ENCODE measurements at places on chromosomes 12 and 14.

DNA sequence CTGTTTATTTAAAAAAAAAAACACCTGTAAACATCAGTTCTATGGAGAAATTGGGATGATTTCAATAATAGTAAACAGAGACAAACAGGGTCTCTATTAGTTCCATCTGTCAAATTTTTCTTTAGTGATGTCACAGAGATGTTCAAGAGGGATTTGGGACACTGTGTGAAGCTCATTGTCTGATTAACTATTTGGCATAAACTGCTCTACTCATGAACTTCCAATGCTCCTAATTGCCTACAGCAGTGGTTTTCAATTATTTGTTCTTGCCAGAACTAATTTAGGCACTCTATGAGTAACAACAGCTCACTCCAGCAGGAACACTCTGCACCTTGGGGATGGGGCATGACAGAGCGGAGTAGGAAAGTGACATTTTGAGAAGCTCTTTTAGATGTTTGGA is 250.1 kb upstream of the PRKD1 start:
- no peak for DNase-seq

- no peak for DNase-seq
Measured at GRCh38 chr12:6768990-6769389, 2.8 kb downstream of the PTMS start.

GRCh38 chr14:72793156-72793939 is 100.6 kb downstream of the DPF3 start:
- no peak for DNase-seq

DNA sequence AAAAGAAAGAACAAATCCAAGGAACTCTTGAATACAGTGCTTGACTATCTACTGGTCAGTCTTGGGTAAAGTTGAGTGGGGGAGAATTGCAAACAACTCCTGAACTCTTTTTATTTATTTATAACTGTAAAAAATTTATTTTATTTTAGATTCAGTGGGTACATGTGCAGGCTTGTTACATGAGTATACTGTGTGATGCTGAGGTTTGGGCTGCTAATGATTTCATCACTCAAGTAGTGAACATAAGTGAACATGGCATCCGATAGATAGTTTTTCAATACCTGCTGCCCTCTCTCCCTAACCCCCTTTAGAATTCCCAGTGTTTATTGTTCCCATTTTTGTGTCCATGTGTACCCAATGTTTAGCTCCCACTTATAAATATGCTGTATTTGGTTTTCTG is 3.2 kb upstream of the GSG1 start:
- no peak for DNase-seq

- no peak for DNase-seq
Measured at GRCh38 chr12:130828895-130829294, 10.2 kb downstream of the STX2 start.

DNA sequence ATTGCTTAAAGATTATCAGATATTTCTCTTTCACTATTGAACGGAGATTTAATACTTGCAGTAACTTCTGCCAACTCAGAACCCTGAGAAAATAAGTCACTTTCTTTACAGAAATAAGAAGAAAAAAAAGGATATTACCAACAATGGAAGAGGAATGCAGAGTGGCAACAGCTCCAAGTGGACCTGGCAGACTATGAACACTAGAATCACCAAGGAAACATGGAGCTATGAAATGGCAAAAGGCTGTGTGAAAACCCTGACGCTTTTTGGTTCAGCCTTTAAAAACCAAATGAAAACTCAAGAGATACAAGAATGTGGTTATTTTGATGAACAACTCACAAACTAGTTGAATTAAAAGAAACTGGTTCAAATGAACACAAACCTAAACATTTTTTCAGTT is 17.7 kb downstream of the DTD2 start:
- DNase-seq = no peak

GRCh38 chr14:104220215-104221070 is 82.1 kb downstream of the KIF26A start:
- no peak for DNase-seq

DNA sequence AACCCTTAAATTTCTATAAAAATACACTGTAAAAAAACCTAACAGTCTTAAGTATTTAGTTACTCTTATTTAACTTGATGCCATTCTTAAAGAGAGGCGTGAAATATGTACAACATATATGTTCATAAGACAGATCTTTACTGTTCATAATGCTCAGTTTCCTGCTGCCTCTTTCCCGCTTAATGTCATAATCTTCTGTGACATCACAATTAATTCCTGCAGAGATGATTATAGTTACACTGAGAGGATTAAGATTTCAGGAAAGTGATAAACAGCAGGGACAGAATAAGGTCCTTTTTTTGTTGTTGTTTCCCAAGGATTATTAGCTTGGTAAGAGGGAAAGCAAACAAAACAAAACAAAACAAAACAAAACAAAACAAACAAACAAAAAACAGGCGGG is 801.4 kb downstream of the FLRT2 start:
- DNase-seq = no peak

DNA sequence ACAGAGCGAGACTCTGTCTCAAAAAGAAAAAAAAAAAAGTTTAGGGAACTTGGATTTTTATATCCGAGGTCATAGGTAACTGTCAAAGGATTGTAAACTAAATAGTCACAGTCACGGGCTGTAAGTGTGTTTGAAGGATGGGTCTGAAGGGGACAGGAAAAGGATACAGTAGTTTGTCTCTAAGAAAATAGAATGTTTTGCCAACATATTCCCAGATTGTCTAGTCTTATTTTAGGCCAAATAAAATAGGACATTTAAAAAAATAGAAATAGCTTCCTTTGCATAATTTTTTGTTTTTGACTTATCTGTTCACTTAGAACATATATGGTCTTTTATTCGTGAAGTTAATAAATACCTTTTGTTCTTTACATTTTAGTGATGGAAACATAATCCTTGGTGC is 24.2 kb upstream of the REP15 start:
- DNase-seq = no peak

DNA sequence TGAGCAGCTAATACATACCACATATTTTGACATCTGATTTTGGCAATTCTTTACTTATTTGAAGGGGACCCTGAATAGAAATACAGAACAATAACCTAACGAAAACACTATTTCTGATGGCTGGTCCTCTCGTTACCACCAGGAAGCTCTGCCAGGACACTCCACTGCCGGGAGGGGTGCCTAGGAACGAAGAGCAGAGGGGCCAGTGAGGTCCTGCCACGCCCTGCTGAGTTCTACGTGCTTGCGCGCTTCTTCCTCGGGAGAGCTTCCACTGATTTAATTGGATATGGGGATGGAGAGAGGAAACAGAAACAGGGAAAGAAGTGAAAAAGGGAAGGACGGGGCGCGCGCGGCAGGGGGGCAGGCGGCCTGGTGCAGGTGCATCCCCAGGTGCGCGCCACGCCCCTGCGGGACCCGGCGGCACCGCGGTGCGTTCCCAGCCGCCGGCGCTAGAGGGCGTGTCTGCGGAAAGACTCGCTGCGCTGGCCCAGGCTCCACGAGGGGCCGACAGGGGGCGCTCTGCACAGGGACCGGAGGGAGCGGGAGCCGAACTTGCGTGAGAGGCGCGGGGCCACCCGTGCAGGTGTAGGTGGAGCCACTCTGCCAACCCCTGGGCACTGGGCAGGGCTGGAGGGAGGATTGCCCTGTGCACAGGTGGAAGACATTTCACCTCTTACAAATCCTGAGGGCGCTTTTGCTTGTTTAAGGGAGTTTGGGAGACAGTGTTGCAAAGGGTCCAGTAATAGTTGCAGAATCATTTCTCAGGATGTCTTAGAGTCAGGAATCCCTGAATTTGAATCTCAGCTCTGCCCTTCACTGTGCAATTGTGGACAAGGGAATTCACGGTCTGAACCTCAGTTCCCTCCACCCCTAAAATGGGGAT is 986.3 kb upstream of the TMEM132C start:
- DNase-seq = no peak

GRCh38 chr12:72511906-72512305 is 239.7 kb downstream of the TRHDE start:
- no peak for DNase-seq

- peak; percentile 30 for DNase-seq
Measured at GRCh38 chr14:94805680-94806288, 35.9 kb upstream of the GSC start.

GRCh38 chr12:100026241-100026640 is 41.5 kb upstream of the ANKS1B start:
- DNase-seq = no peak

GRCh38 chr14:93231129-93231979 is 24.3 kb downstream of the UBR7 start:
- peak; percentile 61 for DNase-seq

DNA sequence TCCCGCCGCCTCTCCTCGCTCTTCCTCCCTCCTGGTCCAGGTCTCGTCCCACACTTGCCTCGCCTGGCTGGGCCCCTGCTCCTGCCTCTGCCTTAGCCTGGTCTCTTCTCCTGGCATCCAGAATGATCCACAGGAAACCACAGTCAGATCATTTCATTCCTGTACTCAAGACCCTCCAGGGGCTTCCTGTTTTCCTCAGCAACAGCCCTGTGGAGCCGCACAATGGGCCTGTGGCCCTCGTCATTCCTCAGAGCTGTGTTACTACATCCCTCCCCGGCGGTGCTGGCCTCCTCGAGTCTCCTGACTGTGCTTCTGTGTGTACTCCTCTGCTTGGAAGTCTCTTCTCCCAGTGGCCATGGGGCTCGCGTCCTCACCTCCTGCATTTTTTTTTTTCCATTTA is 20.1 kb downstream of the ATP6V0A2 start:
- no peak for DNase-seq

DNA sequence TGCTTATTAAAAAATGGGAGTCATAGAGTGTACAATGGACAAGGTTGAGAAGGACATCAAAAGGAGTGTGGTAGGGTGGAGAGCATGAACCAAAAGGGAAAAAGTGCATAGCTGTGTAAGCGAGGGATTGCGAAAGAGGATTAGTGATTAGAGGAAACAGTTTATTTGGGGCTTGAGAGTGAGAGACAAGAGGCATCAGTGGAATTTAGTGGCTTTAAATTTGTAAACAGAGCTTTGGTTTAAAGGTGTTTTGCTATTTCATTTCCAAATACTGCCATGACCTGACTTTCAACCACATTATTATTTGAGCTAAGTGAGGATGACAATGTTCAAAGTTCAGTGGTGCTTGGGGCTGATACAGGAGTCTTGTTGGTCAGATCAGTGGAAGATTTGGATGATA is 53.4 kb downstream of the SLC16A7 start:
- DNase-seq = no peak

DNA sequence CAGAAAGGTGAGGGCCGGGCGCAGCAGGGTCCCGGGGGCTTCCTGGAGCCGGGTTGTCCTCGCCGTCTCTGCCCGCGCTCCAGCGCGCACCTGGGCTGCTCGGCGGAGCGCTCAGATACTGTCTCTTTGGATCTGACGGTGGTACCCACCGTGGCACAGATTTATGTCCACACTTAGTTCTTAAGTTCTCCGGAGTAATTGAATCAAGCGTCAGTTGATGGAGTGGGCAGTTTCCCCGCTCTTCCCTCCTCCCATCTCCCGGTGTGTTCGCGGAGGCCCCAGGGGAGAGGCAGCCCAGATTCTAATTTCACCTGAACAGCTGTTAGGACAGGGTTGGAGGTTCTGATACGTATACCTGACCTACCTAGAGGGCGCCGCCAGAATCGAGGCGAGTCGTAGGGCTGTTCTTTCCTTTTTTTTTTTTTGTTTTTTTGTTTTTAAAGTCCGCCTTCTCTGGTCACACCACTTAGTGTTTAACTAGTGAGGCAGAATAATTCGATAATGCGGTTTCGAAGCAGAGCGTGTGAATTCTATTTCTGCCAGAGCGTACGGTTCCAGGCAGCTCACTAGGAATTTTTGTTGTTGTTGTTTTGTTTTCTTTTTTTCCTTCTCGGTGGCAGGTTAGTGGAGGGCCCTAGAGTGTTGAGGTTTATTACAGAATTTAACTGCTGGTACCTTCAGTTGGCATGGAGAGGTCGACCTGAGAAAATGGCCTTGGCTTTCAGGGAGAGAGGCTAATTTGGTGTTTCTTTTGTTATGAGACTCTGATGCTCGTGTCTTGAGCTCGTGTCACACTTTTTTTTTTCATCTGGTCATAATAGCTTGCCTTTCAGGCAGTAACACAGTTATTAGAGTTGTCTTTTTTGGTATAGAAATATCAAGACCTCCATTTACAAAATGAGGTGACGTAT is 22.3 kb upstream of the GNS start:
- peak; percentile 52 for DNase-seq

- no peak for DNase-seq
Measured at GRCh38 chr12:22882559-22882958, 257.6 kb downstream of the ETNK1 start.

DNA sequence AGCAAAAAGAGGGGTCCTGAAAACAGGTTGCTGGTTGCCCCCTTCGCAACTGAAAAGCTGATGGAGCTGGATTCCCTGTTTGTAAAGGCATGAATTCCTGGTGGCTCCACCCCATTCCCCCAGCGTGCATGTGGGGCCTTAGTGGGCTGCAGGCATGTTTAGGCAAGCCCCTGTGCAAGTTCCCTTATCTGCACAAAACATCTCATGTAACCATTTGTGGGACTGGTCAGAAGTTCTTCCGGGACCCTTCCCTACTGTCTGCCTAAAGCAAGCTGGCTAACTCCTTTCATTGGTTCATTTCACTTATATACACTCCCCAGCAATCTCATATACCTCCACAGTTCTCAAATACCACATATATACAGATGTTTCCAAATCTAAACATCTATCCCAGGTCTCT is 24.0 kb upstream of the HIGD1C start:
- DNase-seq = no peak

- DNase-seq = peak; percentile 88
Measured at GRCh38 chr14:93135399-93135798, 19.7 kb upstream of the ITPK1 start.

DNA sequence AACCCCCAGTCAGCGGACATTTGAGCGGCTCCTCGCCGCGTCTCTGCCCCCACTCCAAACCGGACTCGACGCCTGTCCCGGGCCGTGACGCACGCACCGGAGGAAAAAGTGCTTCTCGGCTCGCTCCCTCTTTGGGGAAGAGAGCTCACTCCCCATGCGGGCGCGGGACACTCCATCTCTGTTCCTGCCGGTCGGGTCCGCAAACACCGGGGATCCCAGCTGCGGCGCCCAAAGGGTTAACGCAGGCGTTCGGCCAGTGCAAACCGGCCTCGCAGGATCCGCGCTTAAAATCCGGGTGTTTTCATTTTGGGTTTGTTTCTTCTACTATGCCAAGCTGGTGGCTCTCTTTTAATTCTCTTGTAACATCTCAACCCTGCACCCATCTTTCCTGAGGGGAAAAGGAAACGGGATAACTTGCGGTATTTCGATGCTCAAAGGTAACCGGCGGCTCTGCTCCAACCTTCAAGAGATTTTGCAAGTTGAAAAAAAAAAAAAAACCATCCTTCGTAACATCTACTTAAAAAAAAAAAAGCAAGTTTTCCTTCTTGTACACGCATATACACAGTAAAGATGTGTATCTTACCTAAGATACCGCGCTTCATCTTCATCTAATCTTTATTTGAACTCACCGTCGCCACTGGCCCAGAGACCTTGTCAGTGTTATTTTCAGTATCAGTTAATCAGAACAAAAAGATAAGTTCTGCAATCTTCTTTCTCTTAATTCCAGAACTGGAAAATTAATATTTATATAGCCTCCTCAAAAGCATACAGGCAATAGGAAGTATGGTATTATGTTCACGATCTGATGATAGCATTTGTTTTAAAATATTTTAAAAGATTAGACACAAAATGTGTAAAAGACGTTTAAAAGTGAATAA is 1.6 kb upstream of the ATP2B1 start:
- no peak for DNase-seq
